ENCODE measurements at places on chromosomes 4 and X. TPM values are rescaled to one million over a fixed set of nuclear protein-coding genes. Genes with fewer than 3 reads are reported as not detected.

Gene GASK1B
- total RNA-seq = 35.4 TPM

Gene UGT2A3
- not detected for total RNA-seq

Gene SOWAHD
- 0.72 TPM for total RNA-seq

Gene GAGE1
- not detected for total RNA-seq

Gene APLN
- 0.72 TPM for total RNA-seq

Gene RS1
- not detected for total RNA-seq

Gene RUFY3
- 82.5 TPM for total RNA-seq

Gene CYSLTR1
- under 0.01 TPM for total RNA-seq
